NCI-H1092 (cell line): ENCODE measurements at places on chromosomes 6 and 20.

GRCh38 chr20:41927655-41928054, 309.5 kb upstream of the CHD6 start:
- DNase-seq: no peak

- DNase-seq: no peak
These were observed 18.5 kb upstream of the ARMC12 start for GRCh38 chr6:35718375-35718736.

GRCh38 chr6:11731423-11731822, 47.2 kb downstream of the ADTRP start:
- no peak for DNase-seq

- no peak for DNase-seq
These were observed 46.3 kb downstream of the KIF6 start for GRCh38 chr6:39678914-39679313.

GRCh38 chr20:59645761-59646171, 41.4 kb downstream of the PHACTR3 start:
- DNase-seq: no peak

DNA sequence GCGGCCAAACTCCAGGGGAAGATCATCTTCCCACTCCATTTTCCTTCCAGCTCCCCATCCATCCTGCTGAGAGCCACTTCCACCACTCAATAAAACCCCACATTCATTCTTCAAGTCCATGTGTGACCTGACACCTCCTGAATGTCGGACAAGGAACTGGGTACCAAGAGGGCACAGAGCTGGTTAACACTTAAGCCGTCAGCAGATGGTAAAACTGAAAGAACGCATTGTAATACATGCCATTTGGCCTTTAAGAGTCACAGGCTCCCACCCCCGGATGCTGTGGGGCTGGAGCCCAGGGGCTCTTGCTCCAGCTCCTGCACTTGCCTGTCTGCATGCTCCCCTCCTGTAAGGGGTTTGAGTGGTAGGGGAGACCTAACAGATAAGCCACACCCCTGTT, 753.9 kb downstream of the COL12A1 start:
- DNase-seq: no peak

DNA sequence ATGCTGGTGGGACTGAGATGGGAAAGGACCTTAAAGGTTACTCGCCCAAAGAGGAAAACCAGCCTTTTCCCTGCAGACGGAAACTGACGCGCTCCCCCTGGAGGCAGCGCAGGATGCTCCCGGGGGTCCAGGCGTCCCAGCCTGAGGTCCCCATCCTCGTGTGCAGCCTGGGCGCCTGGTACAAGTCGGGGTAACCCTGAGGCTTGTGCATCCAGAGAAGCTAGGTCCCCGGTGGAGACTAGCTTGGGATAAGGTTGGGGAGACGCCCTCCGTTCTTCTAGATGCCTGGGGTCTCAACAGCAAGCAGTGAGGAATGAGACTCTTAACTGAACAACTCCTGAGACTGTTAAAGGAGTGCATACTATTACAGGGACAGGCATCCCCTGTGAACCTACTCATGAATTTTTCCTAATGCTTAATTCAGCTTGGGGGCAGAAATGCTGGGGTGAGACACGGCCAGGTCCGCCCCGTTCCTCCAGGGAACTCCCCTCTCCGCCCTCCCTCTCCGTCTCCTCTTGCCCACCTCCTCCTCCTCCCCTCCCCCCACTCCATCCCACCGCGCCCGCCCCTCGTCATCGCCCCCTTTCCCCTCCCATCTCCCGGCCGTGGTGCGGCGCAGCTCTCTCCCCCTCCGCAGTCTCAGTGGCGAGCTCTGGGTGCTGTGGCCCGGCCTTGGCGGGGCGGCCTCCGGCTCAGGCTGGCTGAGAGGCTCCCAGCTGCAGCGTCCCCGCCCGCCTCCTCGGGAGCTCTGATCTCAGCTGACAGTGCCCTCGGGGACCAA, at the start of gene PRSS35:
Gene PRSS35 (plus strand): TSS at position 634 of the 781 bp plus-strand sequence. CDS start 10,908 bp downstream, outside the sequence.
- DNase-seq: no peak

- DNase-seq: no peak
These were observed 42.5 kb upstream of the NELFCD start for GRCh38 chr20:58938541-58938940.

GRCh38 chr6:128068119-128068479, 167.2 kb upstream of the THEMIS start:
- no peak for DNase-seq
